ENCODE measurements at places on chromosomes 3 and 15.

DNA sequence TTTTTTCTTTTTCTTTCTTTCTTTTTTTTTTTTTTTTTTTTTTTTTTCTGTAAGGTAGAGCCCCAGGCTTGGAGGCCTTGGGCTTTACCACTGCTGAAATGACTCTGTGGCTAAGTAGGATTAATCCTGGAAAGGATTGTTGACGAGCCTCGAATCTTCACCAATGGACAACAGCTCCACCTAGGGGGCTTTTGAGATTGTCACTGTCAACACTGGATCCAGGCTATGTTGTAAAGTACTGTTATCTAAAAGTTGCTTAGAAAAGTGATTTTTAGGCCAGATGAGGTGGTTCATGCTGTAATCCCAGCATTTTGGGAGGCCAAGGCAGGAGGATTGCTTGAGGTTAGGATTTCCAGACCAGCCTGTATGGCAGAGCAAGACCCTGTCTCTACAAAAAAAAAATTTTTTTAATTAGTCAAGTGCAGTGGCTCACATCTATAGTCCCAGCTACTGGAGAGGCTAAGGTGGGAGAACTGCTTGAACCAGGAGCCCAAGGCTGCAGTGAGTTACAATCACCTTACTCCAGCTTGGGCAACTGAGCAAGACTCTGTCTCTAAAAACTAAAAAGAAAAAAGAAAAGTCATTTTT lies 41.6 kb downstream of the KLHL18 start:
- peak; percentile 60 for DNase-seq

- peak; percentile 89 for DNase-seq
Measured at GRCh38 chr15:88246666-88247446, 9.7 kb downstream of the NTRK3 start.

- DNase-seq: no peak
Measured at GRCh38 chr15:82843566-82843965, 34.1 kb downstream of the WHAMM start.

- DNase-seq: peak; percentile 39
Measured at GRCh38 chr3:186824430-186825139, 17.9 kb upstream of the ADIPOQ start.

- DNase-seq: peak; percentile 77
Measured at GRCh38 chr15:70101459-70102113, 3.9 kb upstream of the TLE3 start.

DNA sequence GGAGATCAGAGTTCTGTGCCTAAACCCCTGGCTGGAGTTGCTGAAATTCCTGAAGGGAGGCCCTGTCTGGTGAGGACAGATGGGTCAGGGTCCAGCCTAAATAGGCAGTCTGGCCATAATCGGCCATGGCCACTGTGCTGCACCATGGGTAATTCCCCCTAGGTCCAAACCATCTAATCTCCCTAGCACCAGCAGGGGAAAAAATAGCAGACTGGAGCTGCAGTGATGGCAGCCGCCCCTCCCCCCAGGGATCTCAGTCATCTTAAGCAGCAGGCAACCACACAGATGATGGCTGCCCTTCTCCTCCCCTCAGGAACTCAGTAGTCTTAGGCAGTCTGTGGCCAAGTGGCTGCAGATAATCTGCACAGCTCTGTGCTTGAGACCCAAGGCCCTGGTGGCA lies 68.4 kb upstream of the CD96 start:
- peak; percentile 48 for DNase-seq

DNA sequence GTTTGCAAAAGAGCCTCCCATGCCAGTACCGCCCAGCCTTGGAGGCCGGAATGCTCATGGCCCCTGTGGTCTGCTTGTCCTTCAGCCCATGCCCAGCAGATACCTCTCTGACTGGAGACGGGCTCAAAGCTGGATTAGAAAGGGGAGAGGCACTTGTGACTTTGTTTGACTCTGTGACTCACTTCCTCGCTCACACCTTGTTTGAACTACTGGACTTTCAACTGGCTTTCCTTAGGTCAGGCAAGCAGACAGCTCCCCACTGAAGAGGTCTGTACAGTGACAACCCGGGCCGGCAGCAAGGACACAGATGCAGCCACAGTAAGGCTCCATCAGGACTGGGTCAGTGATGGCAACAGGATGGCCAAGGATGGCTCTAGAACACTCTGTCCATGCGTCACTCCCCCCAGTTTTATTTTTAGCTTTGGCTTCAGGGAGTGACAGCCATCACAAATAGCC lies 98.6 kb upstream of the ABHD17C start:
- DNase-seq: no peak

- no peak for DNase-seq
Measured at GRCh38 chr15:65363766-65364165, 14.0 kb downstream of the IGDCC3 start.

DNA sequence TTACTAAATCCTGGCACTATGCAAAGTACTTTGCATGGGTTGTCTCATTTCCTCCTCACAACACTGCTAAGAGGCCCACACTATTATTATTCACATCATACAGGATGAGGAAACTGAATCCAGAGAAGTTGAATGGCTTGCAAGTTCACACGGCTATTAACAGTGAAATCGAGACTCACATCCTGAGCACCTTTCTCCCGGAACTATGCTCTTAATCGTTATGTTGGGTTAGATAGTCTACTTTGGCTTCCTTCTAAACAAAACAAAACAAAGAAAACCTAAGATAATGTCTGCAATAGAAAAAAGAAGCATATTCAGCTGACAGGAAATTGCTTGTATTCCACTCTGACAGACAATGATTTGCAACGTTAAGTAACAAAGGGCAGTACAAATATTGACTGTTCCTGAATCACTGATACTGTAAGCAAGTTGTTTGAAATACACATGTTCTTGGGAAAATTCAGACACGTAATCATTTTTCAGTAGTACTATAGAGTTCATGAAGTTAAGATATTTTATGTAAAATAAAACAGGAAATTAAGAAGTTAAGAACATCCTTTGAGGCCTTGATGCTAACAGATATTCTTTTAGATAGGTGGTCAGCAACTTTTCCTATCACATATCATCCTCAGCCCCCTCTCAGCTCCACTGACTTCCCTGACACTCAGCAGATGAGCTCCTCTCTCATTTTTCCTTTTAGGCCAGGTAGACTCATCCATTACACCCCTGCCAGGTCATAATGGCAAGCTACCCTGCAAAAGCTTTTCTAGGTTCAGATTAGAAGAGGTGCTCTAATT lies 40.7 kb downstream of the C2CD4B start:
- DNase-seq: no peak

GRCh38 chr3:45246241-45246640 lies 20.2 kb upstream of the TMEM158 start:
- DNase-seq: no peak

- DNase-seq: no peak
Measured at GRCh38 chr15:48582452-48583247, 62.9 kb downstream of the FBN1 start.

GRCh38 chr15:32953533-32953910 lies 235.7 kb downstream of the GREM1 start:
- peak; percentile 29 for DNase-seq

GRCh38 chr3:143699424-143699823 lies 148.8 kb downstream of the SLC9A9 start:
- DNase-seq: no peak

DNA sequence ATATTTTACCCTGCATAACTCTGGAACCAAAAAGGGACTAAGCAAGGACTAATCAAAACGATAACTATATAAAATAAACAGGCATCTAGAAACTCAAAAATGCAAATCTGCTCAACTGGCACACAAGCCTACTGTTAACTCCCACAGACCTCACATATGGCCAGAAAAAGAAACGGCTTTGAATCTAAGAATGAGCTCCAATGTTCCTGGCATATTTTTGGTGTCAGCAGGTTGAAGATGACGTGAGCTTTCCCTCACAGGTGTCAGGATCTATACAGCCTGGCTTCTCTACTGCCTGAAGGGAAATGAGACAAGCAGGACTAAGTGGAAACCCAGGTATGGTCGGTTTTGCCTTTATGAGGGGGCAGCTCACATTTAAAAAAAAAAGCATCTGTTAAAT lies 120.1 kb upstream of the SPATA12 start:
- no peak for DNase-seq

GRCh38 chr3:11037241-11037873 lies 44.8 kb downstream of the SLC6A1 start:
- DNase-seq: no peak

- no peak for DNase-seq
Measured at GRCh38 chr3:188518835-188519452, 365.0 kb downstream of the LPP start.

- DNase-seq: no peak
Measured at GRCh38 chr3:46114323-46114988, 87.2 kb upstream of the XCR1 start.

GRCh38 chr3:167967257-167968036 lies 128.3 kb downstream of the GOLIM4 start:
- DNase-seq: no peak

DNA sequence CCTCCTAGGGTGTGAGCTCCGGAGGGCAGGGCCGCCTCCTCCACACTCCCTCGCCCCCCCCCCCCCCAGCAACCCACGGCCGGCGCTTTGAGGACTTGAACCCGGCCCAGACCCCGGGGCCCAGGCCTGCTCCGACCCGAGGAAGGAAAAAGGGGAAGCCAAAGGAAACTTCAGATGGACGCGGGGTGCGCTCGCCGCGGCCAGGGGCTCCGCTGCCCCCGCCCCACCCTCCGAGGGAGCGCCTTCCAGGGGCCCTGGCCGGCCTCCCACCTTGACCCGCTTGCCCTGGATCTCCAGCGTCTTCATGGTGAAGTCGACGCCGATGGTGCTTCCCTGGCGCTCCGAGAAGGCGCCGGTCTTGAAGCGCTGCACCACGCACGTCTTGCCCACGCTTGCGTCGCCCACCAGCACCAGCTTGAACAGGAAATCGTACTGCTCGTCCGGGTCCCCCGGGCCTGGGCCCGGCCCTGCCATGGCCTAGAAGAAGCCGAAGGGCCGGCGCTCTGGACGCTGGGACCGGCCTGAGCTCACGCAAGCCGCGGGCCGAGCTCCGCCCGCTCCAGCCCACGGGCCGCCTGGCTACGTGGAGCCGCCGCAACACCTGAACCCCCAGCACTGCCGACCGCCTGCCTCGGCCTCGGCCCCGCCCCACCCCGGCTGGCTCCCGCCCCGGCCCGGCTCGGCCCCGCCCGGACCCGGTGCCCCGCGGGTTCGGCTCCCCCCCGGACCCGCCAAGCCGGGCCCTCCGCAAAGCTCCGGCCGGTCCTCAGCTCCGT lies 400 bp downstream of the RAB43 start:
- no peak for DNase-seq

DNA sequence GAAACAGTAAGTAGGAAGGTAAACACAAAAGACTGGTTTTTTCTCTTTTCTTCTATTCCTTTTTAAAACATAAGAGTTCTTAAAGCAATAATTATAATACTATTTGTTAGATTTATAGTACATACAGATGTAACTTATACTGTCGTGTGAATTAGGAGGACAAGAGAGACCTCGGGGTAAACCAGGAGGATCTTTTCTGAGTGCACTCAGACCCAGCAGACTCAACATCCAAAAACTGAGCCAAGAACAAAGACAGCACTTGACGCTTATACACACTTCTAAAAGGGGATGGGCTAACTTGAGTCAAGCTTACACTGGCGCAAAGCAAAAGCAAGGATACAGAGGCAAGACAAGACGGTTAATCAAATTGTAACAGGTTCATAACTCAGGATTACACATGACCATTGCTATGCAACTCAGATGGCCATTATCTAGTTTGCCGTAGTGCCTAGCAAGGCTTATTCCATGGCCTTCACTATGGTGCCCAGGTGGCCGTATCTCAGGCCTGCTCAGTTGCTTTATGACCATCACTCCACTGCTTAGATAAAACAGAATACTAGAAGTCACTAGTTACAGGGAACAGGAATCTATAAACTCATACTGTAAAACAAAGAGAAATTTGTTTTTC lies 18.6 kb downstream of the MTHFS start:
- no peak for DNase-seq

- no peak for DNase-seq
Measured at GRCh38 chr3:188581792-188582191, 427.8 kb downstream of the LPP start.

DNA sequence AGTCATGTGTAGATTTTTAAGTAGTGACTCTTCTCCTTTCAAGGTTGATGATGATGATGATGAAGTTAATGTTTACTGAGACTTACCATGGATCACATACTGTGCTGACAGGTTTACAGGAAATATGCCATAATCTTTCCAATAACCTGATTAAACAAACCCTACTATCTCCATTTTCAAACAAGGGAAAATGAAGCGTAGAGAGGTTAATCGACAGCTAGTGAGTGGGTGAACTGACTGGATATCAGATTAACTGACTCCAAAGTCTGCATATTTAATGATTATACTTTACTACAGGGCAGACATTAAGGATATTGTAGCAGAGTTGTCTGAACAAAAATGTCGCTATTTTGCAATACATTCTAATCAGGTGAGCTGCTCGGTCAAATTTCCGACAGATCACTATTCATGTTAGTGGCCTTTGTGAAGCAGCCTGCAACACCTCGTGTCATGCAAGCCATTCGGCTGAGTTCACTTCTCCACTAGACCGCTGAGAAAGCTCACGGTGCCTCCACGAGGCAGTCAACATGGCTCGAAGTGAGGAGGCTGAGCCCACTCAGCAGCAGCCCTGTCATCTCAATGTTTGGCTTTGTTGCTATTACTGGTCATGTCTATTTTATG lies 264.2 kb downstream of the NFKBIZ start:
- no peak for DNase-seq

DNA sequence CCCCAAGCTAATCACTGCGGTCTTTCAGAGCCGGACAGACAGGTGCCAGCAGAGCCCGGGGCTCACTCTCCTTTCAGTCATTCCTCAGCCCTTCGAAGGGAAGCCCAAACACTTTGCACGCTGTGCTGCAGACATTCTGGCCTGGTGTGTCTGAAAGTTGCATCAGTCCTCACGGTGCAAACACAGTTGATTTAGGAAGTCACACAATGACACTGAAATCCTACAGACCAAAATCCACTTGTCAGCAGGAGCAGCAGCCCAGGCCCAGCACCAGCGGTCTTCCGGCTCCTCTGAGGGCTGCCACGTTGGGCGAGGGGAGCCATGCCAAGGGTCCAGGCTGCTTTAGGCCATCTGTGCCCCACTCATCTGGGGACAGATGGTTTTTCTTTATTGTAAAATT lies 61.6 kb downstream of the RGMA start:
- DNase-seq: no peak

DNA sequence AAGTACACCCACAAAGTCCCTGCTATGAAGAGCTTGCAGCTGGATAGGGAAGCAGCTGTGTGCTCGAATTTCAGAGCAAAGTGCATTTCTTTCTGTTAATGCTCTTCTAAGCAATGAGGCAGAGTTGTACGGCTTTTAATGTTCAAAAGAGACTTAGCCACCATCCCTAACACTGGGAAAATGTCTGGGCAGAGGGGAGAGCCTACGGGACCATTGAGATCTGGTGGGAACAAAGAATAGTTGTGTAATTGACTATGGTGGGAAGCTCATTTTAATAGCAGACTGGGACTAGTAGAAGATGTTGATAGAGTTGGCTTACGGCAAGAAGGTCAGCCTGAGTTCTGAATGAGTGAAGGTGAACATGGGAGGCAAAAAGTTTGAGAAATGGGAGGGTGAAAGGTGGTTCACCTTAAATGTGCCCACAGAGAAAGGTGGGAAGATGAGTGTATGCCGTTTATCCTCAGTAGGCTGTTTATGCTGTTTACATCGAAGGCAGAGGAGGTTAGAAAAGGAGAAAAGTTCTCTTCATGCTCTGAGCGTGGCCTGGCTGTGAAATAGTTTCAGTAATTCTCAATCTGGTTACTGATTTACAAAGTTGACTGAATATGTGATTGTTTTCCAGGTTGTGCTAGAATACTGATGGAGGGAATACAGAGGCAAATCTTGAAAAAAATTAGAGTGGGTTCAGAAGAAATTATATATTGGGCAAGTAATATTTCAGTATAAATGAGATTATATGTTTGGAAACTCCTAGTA lies 22.9 kb upstream of the UTS2B start:
- no peak for DNase-seq

GRCh38 chr15:39502082-39502447 lies 78.8 kb upstream of the THBS1 start:
- no peak for DNase-seq
